ENCODE measurements at places on chromosomes 1 and 21.

- DNase-seq = no peak
- no peaks in the 10 kb centered on the region for H3K4me1 ChIP-seq
- no peaks in the 10 kb centered on the region for H3K27me3 ChIP-seq
- H3K4me3 ChIP-seq = no peak overlapping the region
- H3K36me3 ChIP-seq = no peaks in the 10 kb centered on the region
These were observed 15.7 kb downstream of the PTPN22 start for GRCh38 chr1:113855630-113856400.

- no peaks in the 10 kb centered on the region for H3K4me1 ChIP-seq
- no peak overlapping the region for H3K4me3 ChIP-seq
- no peak for DNase-seq
- H3K27ac ChIP-seq = no peak overlapping the region
- no peaks in the 10 kb centered on the region for H3K27me3 ChIP-seq
- H3K36me3 ChIP-seq = no peaks in the 10 kb centered on the region
These were observed 53.1 kb upstream of the ZNF648 start for GRCh38 chr1:182114627-182115023.

DNA sequence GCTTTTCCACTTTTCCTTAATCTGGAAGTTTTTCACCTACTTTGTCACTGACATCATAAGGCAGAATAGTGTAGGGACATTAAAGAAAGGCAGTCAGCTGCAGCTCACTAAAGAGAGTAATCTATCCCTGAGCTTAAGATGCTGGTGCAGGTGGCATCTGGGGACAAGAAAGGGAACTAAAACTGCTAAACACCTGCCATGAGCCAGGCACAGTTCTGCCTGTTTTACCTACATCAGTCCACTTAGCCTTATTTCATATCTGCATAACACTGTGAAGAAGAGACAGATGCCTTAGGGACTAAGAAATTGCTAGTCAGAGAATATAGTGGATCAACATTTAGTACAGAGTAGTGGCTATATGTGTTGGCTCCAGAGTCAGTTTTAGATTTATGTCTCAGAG is 88.1 kb downstream of the GPATCH2 start:
- H3K27ac ChIP-seq = no peak overlapping the region
- DNase-seq = no peak
- no peaks in the 10 kb centered on the region for H3K36me3 ChIP-seq
- no peaks in the 10 kb centered on the region for H3K4me1 ChIP-seq

DNA sequence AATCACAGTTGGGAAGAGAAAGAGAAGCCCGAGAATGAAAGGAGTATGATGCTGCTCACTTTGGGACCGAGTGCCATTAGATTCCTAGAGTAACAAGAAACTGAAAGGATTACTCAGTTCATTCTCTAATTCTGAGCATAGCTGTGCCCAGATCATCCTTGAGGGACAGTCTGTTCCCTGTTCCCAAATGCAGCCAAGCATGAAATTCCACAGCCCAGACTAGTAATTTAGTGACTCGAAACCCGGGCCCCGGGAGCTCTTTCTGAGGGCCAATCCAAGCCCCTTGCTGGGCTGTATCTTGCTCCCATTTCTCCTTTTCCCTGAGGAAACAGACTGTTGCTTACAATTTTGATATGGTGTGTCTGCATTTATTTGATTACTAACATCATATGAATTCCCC is 30.0 kb upstream of the ETS2 start:
- H3K36me3 ChIP-seq = no peaks in the 10 kb centered on the region
- peak overlapping the region; percentile 9 for H3K27ac ChIP-seq
- H3K4me3 ChIP-seq = no peak overlapping the region

GRCh38 chr1:77990629-77991204 is 11.8 kb upstream of the FUBP1 start:
- no peaks in the 10 kb centered on the region for H3K4me1 ChIP-seq
- no peaks in the 10 kb centered on the region for H3K27me3 ChIP-seq
- no peak overlapping the region for H3K4me3 ChIP-seq
- DNase-seq = no peak
- no peaks in the 10 kb centered on the region for H3K36me3 ChIP-seq

- H3K4me3 ChIP-seq = no peak overlapping the region
- no peak overlapping the region for H3K27ac ChIP-seq
- no peaks in the 10 kb centered on the region for H3K36me3 ChIP-seq
- DNase-seq = no peak
These were observed 41.8 kb downstream of the ETS2 start for GRCh38 chr21:38847556-38847955.

GRCh38 chr1:183807549-183808168 is 2.7 kb downstream of the RGL1 start:
- H3K27ac ChIP-seq = no peak overlapping the region
- H3K27me3 ChIP-seq = no peaks in the 10 kb centered on the region
- H3K4me3 ChIP-seq = no peak overlapping the region
- H3K36me3 ChIP-seq = no peaks in the 10 kb centered on the region
- DNase-seq = no peak

DNA sequence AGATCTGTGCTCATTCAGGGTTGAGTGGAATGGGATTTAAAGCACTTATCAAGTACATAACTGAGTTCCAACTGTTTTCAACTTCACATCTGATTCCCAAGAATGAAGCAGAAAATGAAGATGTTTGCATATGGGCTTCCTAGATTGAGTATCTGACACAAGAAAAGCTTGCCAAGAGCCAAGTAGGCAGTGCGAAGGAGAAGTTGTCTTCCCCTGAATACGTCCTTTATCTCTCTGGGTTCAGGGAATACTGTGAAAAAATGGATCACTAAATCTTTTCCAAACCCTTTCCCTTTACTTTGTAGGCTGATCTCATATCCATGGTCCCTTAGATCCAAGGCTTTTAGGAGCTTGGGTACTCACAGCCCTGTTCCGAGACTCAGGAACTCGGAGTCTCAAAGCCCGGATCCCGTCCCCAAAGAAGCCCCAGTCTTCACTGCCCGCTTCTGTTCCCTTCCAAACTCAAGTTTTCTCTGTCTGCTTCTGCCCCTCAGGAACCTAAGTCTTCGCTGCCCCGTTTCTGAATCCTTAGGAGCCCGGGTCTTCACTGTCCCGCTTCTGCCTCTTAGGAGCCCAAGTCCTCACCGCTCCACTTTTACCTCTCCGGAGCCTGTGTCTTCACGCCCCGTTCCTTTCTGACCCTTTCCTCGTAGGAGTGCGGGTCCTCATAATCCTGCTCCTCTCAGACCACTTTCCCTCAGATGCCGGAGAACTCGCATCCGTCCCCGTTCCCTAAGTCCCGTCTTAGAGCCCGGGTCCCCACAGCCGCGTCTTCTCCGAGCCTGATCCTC is 616 bp downstream of the TAF12 start:
- no peaks in the 10 kb centered on the region for H3K27me3 ChIP-seq
- H3K4me3 ChIP-seq = peak overlapping the region; percentile 34
- no peaks in the 10 kb centered on the region for H3K36me3 ChIP-seq
- no peaks in the 10 kb centered on the region for H3K4me1 ChIP-seq
- no peak for DNase-seq

GRCh38 chr1:2556277-2556677 is at the start of gene TNFRSF14:
TSS of gene TNFRSF14 (plus strand) at chr1:2556371. CDS start at chr1:2556665, 294 bp downstream.
- peak; percentile 75 for DNase-seq
- peak within 1 kb of the TSS; percentile 34 for H3K4me3 ChIP-seq
- H3K27me3 ChIP-seq = no peaks in the 10 kb centered on the region
- H3K27ac ChIP-seq = peak within 1 kb of the TSS; percentile 6
- no peaks in the 10 kb centered on the region for H3K4me1 ChIP-seq

DNA sequence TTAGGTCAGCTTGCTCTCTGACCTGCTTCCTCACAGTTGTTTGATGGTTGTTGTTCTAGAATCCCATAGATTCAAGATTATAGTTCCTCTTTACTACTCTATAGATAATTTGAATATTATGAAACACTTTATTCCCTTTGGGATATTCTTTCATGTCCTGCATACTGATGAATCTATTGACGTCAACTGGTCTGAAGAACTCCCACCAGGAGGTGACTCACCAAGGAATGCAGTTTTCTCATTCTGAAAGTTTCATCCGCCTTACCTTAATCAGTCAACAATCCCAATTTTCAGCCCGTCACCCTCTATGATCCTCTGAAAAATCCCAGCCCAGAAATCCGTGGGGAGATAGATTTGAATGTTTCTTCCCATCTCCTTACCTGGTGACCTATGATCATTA is 834.1 kb upstream of the PRMT6 start:
- H3K36me3 ChIP-seq = no peaks in the 10 kb centered on the region
- no peak overlapping the region for H3K27ac ChIP-seq
- H3K4me1 ChIP-seq = no peaks in the 10 kb centered on the region
- H3K27me3 ChIP-seq = no peaks in the 10 kb centered on the region
- DNase-seq = no peak
- H3K4me3 ChIP-seq = no peak overlapping the region

GRCh38 chr1:66519992-66520391 is 14.0 kb upstream of the SGIP1 start:
- H3K36me3 ChIP-seq = no peaks in the 10 kb centered on the region
- no peaks in the 10 kb centered on the region for H3K27me3 ChIP-seq
- no peaks in the 10 kb centered on the region for H3K4me1 ChIP-seq
- DNase-seq = no peak

DNA sequence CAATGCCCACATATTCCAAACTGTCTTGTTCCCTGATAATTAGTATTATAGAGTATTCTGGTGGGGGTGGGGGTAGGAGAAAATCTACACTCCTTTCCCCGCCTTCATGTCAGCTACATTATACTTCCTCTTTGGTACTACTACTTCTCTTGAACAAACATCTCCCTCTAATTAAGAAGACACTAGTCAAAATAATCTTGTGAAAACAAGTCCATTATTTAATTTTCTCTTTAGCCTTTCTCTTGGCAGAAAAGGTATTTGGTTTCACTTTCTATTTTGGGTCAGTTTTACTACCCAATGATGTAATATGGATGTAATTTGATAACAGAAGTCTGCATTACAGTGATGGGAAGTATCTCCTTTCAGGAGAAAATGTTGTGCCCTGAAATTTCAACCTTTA is 22.5 kb downstream of the NTMT2 start:
- H3K4me3 ChIP-seq = no peak overlapping the region
- no peak overlapping the region for H3K27ac ChIP-seq
- H3K27me3 ChIP-seq = no peaks in the 10 kb centered on the region
- no peaks in the 10 kb centered on the region for H3K36me3 ChIP-seq

DNA sequence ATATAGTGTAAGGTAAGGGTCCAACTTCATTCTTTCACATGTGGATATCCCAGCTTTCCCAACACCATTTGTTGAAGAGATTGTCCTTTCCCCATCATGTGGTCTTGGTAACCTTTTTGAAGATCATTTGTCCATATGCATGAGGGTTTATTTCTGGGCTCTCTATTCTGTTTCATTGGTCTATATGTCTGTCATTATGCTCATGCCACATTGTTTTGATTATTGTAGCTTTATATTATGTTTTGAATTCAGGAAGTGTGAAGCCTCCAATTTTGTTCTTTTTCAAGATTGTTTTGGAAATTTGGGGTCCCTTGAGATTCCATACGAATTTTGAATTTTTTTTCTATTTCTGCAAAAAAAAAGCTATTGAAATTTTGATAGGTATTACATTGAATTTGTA is 15.2 kb upstream of the RCSD1 start:
- H3K27me3 ChIP-seq = no peaks in the 10 kb centered on the region
- no peak for DNase-seq
- H3K27ac ChIP-seq = no peak overlapping the region
- no peaks in the 10 kb centered on the region for H3K4me1 ChIP-seq
- no peak overlapping the region for H3K4me3 ChIP-seq

DNA sequence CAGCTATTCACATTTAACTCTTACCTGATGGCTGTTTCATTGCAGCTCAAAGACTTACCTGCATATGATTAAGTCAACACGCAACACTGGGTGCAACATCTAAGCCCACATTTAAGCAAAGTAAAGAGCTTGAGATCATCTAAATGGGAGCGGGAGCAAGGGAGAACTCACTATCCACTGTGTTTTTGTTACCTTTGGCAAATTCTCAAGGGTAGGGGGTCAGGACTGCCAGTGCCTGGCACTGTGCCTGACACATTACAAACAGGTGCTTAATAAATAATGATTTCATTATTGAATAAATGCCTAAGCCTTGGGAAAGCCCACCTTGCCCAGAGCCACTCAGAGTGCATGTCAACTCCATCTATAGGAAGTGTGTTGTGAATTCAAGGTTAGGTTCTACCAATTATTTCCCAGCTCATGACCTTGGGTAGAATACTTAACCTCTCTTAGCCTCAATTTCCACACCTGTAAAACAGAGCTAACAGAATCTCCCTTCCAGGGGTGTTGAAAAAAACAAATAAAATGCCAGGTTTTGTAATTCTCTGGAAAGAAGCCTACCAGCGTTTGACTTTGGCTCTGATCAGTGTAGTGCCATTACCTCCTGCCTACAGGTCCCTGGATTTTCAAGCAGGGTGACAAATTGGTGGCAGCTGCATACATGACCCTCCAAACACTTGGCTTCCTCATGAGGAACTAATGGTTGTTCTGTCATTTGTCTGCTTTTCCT is 109.7 kb downstream of the TGFBR3 start:
- no peak overlapping the region for H3K27ac ChIP-seq
- H3K27me3 ChIP-seq = no peaks in the 10 kb centered on the region
- DNase-seq = no peak
- no peak overlapping the region for H3K4me3 ChIP-seq
- H3K36me3 ChIP-seq = no peaks in the 10 kb centered on the region

- no peak overlapping the region for H3K27ac ChIP-seq
- H3K36me3 ChIP-seq = no peaks in the 10 kb centered on the region
- no peak for DNase-seq
These were observed 156.7 kb downstream of the BRINP3 start for GRCh38 chr1:190320952-190321351.

GRCh38 chr1:182235952-182236650 is 155.5 kb downstream of the GLUL start:
- no peaks in the 10 kb centered on the region for H3K36me3 ChIP-seq
- DNase-seq = no peak
- H3K27me3 ChIP-seq = no peaks in the 10 kb centered on the region
- no peak overlapping the region for H3K4me3 ChIP-seq
- H3K27ac ChIP-seq = no peak overlapping the region
- H3K4me1 ChIP-seq = no peaks in the 10 kb centered on the region

- no peaks in the 10 kb centered on the region for H3K4me1 ChIP-seq
- no peaks in the 10 kb centered on the region for H3K36me3 ChIP-seq
- no peaks in the 10 kb centered on the region for H3K27me3 ChIP-seq
- no peak overlapping the region for H3K4me3 ChIP-seq
- no peak for DNase-seq
These were observed 532.4 kb downstream of the KIF26B start for GRCh38 chr1:245687152-245687635.

DNA sequence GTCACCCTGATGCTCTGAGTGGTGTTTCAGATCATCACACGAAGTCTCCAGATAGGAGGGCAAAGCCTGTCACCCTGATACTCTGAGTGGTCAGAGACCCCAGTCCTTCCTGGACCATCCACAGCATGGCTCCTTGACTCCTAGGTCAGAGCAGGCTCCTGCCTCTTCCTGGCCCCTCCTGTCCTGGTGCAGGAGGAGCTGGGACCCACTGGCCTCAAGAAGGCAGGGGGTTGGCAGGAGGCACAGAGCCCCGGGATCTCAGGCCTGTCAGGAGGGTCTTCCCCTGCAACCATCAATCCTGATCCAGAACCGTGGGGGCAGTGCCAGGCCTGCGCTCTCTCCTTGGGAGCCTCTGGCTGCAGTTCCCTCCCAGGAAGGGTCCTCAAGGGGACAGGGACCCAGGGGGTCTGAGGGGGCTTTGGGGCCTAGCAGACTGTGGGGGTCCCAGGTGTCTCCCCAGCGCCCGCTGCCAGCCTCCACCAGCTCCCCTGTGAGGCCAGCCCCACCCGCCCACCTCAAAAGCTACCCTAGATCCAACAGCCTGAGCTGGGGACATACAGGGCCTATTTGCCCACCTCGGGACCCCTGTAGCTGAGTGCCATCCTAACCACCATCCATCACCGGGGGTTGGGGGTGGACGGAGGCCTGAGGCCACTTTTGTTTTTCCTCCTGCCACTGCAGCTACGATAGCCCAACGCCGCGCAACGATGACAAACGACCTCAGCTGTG is 27.5 kb downstream of the COL6A1 start:
- DNase-seq = peak; percentile 32
- H3K27me3 ChIP-seq = no peaks in the 10 kb centered on the region
- H3K36me3 ChIP-seq = no peaks in the 10 kb centered on the region

- H3K27me3 ChIP-seq = no peaks in the 10 kb centered on the region
- DNase-seq = no peak
These were observed 5.5 kb downstream of the CAPN2 start for GRCh38 chr1:223717695-223718363.

Data from aorta (tissue), 5 donors.